DMS79 treated with DMSO at 0.1 percent for 48 hours (cell line): ENCODE measurements at places on chromosomes 12 and 14.

DNA sequence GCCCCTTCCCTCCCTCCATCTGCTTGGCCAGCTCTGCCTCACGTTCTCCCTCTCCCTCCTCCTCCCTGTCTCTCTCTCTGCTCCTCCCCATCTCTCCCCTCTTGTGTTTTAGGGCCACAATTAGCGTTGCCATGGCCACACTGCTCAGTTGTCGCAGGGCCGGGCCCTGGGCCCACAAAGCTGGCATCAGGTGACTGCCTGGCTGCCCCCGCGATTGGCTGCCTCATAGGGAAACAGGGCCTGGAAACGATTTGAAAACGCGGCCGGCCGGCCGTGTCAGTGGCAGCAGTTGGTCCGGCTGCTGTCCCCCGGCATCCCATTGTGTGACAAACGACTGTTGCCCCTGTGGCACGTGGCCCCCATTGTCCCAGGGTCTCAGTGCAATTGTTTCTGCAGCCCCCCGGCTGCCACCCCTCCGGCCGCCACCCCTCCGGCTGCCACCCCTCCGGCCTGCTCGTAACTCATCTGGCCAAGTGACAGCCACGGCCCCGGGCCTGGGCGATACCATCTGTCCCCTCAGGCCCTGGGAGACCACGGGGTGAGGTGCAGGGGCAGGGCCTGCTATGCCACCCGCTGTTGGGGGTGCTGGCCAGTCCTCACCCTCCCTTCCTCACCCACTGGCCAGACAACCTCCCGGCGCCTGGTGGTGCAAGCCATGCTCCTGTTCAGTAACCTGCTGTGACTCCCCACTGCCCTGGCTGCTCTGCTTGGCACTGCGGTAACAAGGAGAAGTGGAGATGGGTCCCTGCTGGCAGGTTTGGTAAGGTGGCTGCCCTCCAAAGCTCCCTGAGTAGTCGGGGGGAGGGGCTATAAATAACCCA lies 17.4 kb downstream of the FOXN4 start:
- DNase-seq, result peak; percentile 95

GRCh38 chr14:54109521-54110120 lies 153.0 kb upstream of the BMP4 start:
- DNase-seq, result no peak

- no peak for DNase-seq
Observed at GRCh38 chr14:69996216-69996615, 117.0 kb downstream of the SMOC1 start.

DNA sequence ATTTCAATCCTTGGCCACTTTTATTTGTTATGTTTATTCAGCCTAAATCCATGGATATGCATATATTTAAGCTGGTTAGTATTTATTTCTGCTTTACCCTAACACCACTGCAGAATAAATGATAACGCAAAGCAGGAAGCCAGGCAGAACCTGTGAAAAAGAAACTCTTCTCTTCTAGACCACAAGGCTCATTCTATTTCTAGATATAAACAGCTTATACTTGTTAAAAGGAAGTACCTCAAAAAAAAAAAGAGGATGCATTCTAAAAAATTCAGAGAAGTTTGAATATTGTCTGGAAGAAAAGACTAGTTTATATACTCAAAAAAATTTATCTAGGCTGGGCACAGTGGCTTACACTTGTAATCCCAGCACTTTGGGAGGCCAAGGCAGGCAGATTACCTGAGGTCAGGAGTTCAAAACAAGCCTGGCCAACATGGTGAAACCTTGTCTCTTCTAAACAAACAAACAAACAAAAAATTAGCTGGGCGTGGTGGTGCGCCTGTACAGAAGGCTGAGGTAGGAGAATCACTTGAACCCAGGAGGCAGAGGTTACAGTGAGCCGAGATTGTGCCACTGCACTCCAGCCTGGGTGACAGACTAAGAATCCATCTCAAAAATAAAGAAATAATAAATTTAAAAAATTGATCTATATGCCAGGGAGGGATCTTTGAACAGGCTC lies 55.8 kb downstream of the GALNT4 start:
- DNase-seq, result no peak

- DNase-seq, result peak; percentile 10
Observed at GRCh38 chr12:118064608-118065007, 3.6 kb upstream of the WSB2 start.

DNA sequence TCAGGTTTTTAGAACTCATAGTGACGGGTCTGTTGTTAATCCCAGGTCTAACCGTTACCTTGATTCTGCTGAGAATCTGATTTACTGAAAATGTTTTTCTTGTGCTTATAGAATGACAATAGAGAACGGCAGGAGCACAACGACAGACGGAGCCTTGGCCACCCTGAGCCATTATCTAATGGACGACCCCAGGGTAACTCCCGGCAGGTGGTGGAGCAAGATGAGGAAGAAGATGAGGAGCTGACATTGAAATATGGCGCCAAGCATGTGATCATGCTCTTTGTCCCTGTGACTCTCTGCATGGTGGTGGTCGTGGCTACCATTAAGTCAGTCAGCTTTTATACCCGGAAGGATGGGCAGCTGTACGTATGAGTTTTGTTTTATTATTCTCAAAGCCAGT lies 34.4 kb downstream of the PSEN1 start:
- no peak for DNase-seq

DNA sequence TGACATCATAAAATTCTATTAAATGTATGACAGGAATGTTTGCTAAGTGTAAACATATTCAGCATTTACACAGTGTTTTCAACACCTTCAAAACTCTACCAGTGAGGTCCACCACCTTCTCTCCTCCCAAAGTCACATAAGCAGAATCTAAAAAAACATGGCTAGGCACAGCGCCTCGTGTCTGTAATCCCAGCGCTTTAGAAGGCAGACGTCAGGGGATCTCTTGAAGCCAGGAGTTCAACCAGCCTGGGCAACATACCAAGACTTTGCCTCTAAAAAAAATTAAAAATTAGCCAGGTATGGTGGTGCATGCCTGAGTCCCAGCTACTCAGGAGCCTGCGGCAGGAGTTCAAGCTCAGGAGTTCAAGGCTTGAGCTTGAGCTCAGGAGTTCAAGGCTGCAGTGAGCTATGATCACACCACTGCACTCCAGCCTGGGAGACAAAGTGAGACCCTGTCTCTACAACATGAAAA lies 30.0 kb downstream of the NUMB start:
- DNase-seq, result no peak

- DNase-seq, result no peak
Observed at GRCh38 chr14:68628605-68629310, 164.1 kb downstream of the ZFP36L1 start.

DNA sequence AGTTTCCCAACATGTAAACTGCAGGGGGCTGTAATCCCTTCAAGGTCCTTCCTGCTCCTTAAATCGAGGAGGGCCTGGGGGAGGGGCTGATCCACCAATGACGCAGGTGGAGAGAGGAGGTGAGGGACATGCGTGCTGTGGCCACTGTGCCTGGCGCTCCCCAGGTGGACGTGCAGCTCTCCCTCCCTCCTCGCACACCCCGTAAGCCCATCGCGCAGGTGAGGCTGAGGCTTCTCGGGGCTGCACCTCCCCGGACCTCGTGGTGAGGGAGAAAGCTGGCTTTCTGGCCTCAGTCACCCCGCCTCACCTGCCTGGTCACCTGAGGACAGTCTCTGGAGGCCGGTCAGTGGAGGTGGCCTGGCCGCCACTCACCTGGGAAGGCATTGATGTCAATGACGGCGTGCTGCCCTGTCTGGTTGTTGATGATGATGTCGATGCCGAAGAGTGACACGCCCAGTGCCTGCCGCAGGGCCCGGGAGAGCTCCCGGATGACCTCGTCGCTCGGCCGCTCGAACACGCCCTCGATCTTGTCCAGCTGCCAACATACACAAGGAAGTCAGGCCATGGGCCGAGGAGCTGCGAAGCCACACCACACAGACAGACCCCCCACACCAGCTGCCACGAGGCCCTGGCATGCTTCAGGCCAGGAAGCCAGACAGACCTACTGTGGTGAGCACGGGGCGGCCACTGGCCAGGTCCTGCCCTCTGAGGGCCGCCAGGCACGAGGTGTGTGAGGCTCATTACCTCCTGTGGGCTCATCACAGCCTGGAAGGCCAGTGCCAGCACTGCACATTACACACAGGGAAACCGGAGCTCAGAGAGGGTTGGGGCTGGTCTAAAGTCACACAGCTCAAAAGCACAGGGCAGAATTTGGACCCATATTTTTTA lies 23.3 kb downstream of the CHGA start:
- no peak for DNase-seq

DNA sequence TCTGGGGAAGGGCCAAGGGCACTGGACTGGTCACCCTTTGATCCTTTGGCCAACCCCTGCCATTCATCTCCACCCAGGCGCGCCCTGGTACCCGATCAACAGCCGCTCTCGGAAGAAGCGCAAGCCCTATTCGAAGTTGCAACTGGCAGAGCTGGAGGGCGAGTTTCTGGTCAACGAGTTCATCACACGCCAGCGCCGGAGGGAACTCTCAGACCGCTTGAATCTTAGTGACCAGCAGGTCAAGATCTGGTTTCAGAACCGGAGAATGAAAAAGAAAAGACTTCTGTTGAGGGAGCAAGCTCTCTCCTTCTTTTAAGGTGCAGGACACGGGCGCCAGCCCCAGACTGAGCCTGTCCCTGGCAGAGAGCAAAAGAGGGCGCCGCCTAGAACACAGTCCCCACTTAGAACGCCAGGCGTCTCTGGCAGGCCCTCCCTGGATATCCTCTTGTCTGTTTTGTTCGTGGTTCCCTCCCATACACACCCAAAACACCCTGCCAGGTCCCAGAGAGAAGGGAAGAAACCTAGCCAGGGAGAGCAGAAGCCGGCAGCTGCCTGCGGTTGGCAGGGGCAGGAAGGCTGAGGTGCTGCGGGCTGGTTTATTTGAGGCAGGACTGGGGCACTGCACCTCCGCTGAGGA lies 1.7 kb downstream of the HOXC12 start:
- DNase-seq, result no peak

DNA sequence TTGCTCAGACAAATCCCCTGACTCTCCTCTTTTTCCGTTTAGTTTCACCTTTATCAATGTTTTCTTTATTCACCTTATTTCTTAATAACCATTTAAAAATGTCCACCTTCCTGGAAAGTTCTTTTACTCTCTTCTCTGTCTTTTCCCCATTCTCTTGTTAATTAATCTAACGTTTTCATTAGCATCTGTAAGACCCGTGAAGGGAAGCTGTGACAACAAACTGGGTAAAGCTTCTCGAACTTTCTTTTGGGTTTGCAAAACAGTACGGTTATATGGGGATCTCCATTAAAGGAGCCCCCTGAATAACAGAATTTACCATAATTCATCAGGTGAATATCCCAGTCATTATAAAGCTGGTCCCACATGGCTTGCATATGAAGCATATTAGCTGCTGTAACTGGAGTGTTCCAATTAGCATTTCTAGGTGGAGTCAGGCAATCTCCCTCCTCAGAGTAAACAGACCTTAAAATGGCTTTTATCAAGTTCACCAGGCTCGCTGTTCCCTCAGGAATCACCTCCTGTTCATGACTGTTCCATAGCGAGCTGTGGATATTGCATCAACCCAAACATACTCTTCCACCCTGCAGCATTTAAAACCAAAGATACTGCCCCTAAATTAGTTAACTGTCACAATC lies 42.4 kb downstream of the TMEM30B start:
- DNase-seq, result no peak

GRCh38 chr12:47350062-47350408 lies 270.3 kb upstream of the AMIGO2 start:
- DNase-seq, result no peak

DNA sequence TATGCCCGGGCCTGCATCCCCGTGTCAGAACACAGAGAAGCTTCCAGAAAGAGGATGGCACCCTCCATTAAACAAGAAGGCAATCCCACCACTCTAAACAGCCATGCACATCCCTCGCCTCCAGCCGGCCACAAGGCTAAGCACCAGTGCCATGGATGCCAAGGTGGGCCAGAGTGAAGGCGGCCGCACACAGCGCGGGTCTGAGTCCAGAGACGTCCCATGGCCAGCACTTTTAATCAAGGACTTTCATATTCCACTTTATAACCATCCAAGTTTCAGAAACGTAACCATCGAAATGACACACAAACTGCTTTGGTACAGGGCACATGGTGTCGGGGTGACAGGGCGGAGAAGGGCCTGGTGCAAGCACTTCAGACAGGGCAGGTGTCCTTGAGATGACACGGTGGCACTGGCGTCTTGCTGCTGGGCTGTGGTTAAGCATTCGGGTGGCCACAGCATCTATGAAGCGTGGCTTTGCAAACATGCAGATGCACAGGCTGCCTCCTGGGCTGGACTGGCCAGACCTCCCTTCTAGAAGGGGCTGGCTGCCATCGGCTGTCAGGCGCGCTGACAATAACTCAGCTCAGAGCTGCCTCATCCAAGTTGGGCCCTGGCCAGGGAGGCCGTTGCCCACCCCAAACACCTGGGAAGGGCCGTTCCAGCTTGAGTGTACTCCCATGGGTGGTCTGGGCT lies 117.2 kb downstream of the RFLNA start:
- peak; percentile 78 for DNase-seq

DNA sequence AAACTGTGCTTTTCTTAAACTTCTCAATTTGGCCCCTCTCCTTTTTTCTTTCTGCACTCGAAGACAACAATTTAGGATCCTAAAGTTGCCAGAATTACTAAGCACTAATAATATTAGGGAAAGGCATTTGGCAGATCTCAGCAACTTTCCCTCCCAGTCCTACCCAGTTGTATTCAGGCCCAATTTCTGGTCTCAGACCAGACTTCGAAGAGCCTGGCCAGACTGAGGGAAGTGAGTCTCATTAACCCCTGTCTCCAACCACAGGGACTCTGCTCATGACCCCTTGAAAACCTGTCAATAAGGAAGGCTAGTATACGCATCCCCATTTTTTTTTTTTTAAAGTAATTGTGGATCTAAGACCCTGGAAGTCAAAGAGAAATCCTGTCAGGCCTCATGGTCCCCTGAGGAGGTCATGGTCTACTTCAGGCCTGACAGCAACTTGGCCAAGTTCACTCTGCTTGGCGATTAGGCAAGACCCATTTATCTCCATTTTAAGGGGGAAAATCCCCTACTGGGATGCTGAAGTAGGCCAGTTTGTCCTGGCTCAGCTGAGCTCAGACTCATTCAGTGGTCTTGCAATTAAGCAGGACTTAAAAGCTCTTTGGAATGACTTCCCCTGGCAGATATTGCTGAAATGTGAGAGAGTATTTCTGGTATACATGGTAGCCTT lies 521.0 kb downstream of the FUT8 start:
- DNase-seq, result no peak

DNA sequence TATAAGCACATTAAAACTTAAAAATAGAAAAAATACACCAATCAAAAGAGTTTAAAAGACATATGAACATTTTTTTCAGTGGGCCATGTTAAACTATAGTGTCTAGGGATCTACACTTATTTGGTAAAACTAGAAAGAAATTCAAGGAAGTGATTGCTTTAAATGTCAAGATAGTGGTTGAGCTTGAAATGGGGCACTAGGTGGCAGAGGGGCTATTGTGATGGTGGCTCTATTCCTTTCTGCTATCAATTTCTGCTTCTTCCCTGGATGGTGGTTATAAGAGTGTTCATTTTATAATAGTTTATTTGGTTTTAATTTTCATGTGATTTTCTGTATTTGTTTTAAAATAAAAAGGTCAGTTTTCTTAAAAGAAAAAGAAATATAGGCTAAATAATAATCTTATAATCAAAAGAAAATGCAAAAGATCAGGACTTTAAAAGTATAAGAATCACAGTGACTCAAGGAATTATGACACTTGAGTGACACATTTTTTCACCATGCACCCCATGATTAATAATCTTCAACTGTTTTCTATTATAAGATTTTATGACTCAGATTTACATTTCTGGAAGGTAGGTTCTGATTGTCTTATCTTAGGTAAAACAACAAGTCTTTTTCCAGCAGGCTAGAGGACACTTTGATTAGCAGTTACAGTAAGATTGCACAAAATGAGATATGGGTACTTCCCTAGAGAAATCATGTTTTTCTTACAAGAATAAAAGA lies 137.5 kb downstream of the FSCB start:
- DNase-seq, result no peak

- no peak for DNase-seq
Observed at GRCh38 chr14:20427231-20428009, 8.5 kb downstream of the KLHL33 start.
